Breast epithelium (tissue), 4 donors: ENCODE measurements at places on chromosomes 2 and 18. TPM values are rescaled to one million over a fixed set of nuclear protein-coding genes. Genes with fewer than 3 reads are reported as not detected.

GRCh38 chr18:79965119-79965902, 868 bp downstream of the HSBP1L1 start:
- H3K27ac ChIP-seq = peak overlapping the region; percentile 94
- H3K36me3 ChIP-seq = no peaks in the 10 kb centered on the region
- no peaks in the 10 kb centered on the region for H3K27me3 ChIP-seq

DNA sequence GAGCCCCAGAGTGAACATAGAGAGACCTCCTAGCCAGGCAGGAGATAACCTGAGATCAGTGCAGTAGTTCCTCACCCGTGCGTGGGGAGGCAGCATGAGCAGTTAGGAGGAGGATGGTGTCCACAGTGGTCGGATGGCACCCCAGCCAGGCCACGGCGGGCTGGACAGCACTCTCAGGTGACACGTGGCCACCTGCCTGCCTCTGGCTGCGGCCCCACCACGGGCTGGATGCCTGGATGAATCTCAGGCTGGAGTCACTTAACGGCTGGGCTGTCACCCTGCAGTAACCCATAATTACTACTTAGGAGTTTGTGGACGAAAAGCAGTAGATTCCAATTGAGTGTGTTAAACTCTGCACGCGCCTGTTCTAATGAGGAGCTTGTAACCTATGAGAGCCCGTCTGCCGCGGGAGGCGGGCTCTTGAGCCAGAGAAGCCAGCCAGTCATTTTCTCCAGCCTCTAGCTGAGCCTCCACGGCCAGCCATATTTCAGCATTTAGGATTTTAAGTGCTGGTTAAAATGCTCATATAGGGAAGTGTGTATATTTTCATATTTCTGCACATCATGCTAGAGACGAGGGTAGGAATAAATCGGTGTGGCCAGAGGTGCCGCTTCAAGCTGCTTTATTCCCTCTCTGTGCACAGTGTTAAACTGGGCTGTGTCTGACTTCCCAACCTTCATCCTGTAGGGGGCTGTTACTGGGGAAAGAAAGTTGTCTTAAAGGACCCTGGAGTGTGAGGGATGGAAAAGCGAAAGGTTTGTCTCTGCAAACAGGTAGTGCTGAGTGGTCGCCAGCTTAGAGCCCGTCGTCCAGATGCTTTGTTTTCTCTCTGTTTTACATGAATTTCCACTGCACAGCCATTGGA, 144.0 kb downstream of the GLI2 start:
- no peak for DNase-seq
- H3K4me1 ChIP-seq = no peaks in the 10 kb centered on the region

DNA sequence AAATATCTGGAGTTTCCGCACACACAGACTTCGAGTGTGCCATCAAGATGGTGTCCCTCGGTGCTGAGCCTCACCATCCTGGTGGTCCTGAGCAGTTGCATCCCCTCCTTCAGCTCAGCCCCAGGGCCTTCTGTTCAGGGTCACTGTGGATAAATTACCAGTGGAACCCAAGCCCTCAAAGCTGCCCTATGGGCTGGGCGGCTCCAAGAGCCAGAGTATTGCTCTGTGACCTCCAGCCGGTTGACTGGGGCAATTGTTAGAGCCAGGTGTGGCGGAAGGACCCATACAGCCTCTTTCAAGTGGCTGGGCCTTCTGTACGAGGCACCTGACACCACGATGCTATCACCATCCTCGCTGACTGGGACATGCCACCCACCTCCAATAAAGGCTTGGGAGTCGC, 215.5 kb downstream of the GBX2 start:
- no peaks in the 10 kb centered on the region for H3K27me3 ChIP-seq
- no peaks in the 10 kb centered on the region for H3K4me1 ChIP-seq
- no peaks in the 10 kb centered on the region for H3K36me3 ChIP-seq
- no peak overlapping the region for H3K4me3 ChIP-seq
- DNase-seq = no peak
- no peak overlapping the region for H3K27ac ChIP-seq

GRCh38 chr2:65072181-65072970, 16.2 kb downstream of the CEP68 start:
- H3K27ac ChIP-seq = peak overlapping the region; percentile 54
- peaks cover 32% of the 10 kb centered on the region for H3K4me1 ChIP-seq
- H3K36me3 ChIP-seq = no peaks in the 10 kb centered on the region
- no peaks in the 10 kb centered on the region for H3K27me3 ChIP-seq
- DNase-seq = no peak

DNA sequence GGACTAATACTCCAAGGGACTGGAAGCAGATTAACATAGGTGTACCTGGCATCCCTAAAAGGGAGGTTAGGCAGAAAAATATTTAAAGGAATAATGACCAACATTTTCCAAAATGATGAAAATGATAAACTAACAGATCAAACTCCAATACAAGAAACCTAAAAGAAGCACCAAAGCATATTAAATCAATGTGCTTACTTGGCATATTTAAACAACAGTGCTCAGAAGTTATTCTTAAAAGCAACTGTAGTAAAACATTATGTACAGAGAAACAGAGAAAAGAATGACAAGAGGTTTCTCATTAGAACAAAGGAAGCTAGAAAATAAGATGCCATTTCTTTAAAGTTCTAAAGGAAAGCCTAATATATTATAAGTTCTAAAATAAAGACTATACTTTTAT, 947.3 kb upstream of the TMEFF2 start:
- H3K27me3 ChIP-seq = no peaks in the 10 kb centered on the region
- H3K4me3 ChIP-seq = no peak overlapping the region
- DNase-seq = no peak
- no peaks in the 10 kb centered on the region for H3K36me3 ChIP-seq
- no peaks in the 10 kb centered on the region for H3K4me1 ChIP-seq

GRCh38 chr2:167480232-167480985, 592.1 kb downstream of the XIRP2 start:
- no peak for DNase-seq
- H3K36me3 ChIP-seq = no peaks in the 10 kb centered on the region
- no peak overlapping the region for H3K4me3 ChIP-seq
- no peak overlapping the region for H3K27ac ChIP-seq
- H3K27me3 ChIP-seq = no peaks in the 10 kb centered on the region

DNA sequence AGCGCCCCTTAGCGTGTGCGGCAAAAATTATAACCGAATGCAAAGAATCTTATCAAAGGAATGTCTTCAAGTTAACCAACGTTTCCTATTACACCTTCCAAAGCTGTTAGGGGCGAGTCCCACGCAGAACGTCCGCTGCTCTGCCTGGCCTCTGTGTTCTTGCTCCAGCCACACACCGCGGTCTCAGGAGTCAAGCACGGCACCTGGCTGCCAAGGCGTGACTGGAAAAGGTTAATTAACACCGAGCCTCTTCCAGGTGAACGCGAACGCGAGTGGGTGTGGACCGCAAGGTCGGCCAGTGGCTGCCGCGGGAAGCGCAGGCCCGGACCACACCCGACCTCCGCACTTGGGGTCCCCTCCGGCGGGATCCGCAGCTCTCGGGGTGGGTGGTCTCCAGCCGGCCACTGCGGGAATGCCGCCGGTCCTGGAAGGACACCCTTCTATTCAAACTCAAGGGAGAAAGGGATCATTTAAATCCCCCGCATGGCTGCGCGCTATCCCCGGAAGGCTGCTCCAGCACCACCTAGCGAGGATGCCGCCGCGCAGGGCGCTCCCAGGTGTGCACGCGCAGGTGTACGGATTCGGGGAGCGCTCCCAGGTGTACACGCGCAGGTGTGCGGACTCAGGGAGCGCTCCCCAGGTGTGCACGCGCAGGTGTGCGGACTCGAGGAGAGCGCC, 830 bp downstream of the CYB5A start:
- peak overlapping the region; percentile 78 for H3K4me3 ChIP-seq
- peaks cover 3% of the 10 kb centered on the region for H3K4me1 ChIP-seq
- DNase-seq = peak; percentile 73
- no peaks in the 10 kb centered on the region for H3K36me3 ChIP-seq

The LIMS2 gene
- total RNA-seq = 9.5 TPM

- H3K4me1 ChIP-seq = no peaks in the 10 kb centered on the region
- no peak overlapping the region for H3K4me3 ChIP-seq
- H3K27ac ChIP-seq = no peak overlapping the region
Observed at GRCh38 chr2:229701716-229702115, 12.6 kb downstream of the DNER start.

GRCh38 chr2:239106314-239106908, 258.5 kb downstream of the TWIST2 start:
- DNase-seq = no peak
- no peaks in the 10 kb centered on the region for H3K4me1 ChIP-seq
- no peak overlapping the region for H3K4me3 ChIP-seq

DNA sequence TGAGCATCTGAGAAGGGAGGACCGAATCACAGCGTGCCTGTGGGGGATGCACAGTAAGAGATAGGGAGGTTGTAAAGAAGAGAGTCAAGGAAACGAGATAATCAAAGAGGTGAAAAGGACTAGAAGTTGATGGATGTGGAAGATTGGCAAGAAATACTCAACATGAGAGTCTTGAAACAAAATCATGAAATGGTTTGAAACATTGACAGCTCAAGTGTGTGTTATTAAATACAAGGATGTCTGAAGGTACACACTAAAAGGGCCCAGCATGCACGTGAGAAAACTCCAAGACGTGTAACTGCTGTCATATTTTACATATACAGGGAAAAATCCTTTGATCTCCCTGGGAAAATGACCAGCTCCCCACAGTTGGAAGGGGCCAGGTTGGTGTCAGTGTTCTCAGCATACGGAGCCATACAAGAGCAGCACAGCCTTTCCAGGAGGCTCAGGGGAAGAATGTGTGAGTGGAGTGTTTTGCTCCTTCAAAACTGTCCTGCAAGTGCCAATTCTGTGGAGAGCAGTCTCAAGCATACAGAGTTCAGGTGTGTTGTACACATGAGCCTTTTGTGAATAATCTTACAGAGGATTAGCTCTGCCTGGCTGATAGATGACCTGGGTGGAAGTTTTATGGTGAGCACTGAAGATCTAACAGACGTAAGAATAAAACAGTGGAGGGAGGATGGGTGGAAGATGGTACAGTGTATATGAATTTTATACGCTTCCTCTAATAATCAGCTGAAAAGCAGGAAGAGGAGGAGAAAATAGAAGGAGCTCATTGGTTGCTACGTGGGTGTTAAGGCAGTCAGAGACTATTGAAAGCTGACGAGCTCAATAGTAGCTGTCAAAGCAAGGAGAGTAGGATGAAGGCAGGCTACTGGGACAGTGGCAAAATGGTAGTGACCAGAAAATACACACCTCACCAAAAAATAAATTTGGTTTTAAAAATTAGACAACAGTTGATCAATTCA, 126.8 kb downstream of the ATP9B start:
- H3K36me3 ChIP-seq = no peaks in the 10 kb centered on the region
- H3K27me3 ChIP-seq = no peaks in the 10 kb centered on the region
- no peak for DNase-seq

DNA sequence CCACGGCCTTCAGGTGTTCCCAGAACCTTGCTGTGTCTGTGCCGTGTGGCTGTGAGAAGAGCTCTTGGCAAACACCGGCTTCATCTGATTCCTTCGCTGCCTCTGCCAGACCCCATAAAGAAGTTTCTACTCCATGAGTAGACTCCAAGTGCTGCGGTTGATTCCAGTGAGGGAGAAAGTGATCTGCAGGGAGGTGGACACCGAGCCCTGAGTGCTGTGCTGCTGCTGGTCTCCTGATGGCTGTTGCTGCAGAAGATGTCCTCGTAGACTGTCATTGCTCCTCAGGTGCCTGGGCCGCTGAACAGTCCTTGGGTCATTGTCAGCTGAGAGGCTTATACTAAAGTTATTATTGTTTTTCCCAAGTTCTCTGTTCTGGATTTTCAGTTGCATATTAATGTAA, 19.6 kb downstream of the ASB1 start:
- H3K36me3 ChIP-seq = peaks cover 3% of the 10 kb centered on the region
- no peaks in the 10 kb centered on the region for H3K27me3 ChIP-seq
- H3K4me1 ChIP-seq = peaks cover 6% of the 10 kb centered on the region
- H3K27ac ChIP-seq = no peak overlapping the region

DNA sequence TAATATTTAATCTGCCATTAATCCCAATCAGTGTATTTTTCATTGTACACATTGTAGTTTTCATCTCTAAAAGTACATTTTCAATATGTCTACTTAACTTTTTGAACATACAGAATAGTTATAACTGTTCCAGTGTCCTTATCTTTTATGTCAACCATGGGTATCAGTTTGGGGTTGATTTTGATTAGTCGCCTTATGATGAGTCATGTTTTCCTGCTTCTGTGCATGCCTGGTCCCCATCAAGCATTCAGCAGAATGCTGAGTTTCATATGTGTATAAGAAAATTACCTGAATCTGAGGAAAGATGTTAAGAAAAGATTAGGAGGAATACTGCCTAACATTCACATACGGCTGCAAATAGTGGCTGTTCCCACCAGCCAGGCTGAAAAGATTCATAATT, 17.7 kb downstream of the SPDYA start:
- no peaks in the 10 kb centered on the region for H3K36me3 ChIP-seq
- no peak overlapping the region for H3K27ac ChIP-seq
- H3K4me1 ChIP-seq = no peaks in the 10 kb centered on the region
- no peak for DNase-seq

GRCh38 chr2:103004426-103004942, 242.7 kb downstream of the TMEM182 start:
- H3K27ac ChIP-seq = no peak overlapping the region
- H3K4me3 ChIP-seq = no peak overlapping the region
- no peaks in the 10 kb centered on the region for H3K36me3 ChIP-seq
- no peaks in the 10 kb centered on the region for H3K4me1 ChIP-seq

The LINC00305 gene
- not detected for total RNA-seq

The TXNDC2 gene
- not detected for total RNA-seq

DNA sequence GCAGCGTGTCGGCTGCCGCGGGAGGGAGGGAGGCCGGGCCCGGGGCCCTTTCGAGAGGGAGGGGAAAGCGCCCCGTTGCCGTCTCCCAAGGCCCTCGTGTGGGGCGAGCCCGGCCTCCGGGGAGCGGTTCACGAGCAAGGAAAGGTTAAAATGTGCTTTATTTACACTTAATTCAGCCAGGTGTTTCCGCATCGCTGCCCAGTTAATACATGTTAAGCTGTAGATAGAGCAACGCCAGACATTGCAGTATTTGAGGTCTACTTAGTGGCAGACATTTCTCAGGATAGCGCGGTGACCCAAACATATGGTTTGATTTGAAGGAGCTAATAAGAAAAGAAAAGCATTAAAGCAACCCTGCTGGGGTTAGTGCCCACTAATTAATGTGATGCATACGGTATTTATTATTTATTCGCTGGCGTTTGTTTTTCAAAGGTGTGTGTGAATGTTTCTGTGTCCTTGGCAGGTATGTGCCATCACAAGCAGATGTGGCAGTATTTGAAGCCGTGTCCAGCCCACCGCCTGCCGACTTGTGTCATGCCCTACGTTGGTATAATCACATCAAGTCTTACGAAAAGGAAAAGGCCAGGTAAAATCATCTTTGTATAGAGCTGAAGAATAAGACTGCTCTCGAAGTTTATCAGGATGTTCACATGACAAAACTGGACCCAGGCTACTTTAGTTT, 571 bp downstream of the EEF1B2 start:
- H3K36me3 ChIP-seq = no peaks in the 10 kb centered on the region
- peak overlapping the region; percentile 93 for H3K27ac ChIP-seq
- no peaks in the 10 kb centered on the region for H3K4me1 ChIP-seq
- no peak for DNase-seq

The C18orf54 gene
- 1.3 TPM for total RNA-seq
